Endothelial cell (in vitro differentiated cells): ENCODE measurements at places on chromosomes 5 and 9. TPM values are rescaled to one million over a fixed set of nuclear protein-coding genes. Genes with fewer than 3 reads are reported as not detected.

The ORM2 gene
- total RNA-seq, result not detected

The CARTPT gene
- total RNA-seq, result 148 TPM

The PCDHA4 gene
- total RNA-seq, result 9.9 TPM

The KLHL3 gene
- total RNA-seq, result 200 TPM

- DNase-seq, result no peak
Observed at GRCh38 chr5:72922422-72922821, 33.4 kb upstream of the FCHO2 start.

DNA sequence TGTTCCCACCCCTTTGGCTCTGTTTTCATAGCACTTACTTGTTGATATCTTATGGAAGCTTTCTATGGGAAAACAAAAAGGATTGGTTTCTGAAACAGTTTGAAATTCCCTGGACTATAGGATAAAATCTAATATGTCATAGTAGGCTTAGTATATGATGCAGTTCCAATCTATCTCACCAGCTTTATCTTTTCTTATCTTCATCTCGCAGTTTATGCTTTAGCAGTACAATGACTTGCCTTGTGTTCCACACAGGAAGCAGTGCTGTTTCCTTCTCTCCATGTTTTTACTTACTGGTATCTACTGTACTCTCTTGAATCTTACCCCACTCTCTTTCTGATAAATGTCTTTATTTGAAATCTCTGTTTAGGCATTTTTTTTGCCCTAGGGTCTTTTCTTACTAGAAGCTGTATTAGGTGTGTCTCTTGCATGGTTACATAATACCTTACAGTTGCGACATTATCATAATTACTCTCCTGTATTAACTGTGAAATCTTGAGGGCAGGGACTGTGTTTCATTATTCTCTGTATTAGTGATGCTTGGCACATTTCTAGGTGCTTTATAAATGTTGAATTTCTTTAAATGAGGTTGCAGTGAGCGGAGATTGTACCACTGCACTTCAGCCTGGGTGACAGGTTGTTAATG is 76.3 kb downstream of the FOCAD start:
- no peak for DNase-seq

- no peak for DNase-seq
Observed at GRCh38 chr5:95973793-95974325, 12.2 kb upstream of the ELL2 start.
